Activated B cell treated with CpG ODN at 0.5 μM for 24 hours (primary cell): ENCODE measurements at places on chromosomes 1 and 21. TPM values are rescaled to one million over a fixed set of nuclear protein-coding genes. Genes with fewer than 3 reads are reported as not detected.

Gene LMX1A
- total RNA-seq: not detected in 2 replicates

DNA sequence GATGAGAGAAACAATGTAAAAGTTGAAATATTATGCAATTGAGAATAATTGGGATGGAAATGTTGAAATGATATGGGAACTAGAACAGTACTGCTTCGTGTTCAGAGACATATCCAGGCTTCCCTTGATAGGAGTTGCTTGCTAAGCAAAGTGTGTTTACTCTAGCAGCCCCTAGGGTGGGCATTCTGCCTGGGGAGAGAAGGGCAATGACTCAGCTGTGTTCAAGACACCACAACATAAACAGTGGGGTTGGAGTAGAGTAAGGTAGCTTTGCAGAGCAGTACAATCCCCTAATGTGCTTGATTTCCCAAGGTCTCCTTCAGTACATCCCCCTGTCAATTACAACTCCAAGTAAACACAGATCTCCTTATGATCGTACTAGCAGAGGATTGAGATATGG lies 4.8 kb upstream of the PCNX2 start:
- DNase-seq: no peak

DNA sequence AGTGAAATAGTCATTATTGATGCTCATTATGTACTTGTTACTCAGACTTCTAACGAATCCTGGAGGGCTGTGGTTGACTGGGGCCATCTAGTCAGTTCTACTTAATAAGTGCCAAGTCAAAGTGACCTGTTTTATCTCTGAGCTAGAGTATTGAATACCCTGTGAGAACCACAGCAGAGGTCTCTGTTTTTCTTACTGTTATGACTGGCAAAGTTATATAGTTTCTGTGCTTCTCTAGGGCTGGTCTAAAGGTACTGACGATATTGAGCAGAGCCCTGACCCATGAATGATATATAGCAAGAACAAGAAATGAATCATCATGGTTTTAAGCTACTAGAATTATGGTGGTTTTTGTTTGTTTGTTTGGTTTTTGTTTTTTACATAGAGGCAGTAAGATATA lies 555.8 kb downstream of the PLA2G4A start:
- DNase-seq: no peak

- DNase-seq: no peak
These were observed 46.1 kb upstream of the ABCG1 start for GRCh38 chr21:42172596-42173483.
